Activated T-cell treated with anti-CD3 and anti-CD28 coated beads for 1 hour (primary cell): ENCODE measurements at places on chromosomes 5 and 9.

DNA sequence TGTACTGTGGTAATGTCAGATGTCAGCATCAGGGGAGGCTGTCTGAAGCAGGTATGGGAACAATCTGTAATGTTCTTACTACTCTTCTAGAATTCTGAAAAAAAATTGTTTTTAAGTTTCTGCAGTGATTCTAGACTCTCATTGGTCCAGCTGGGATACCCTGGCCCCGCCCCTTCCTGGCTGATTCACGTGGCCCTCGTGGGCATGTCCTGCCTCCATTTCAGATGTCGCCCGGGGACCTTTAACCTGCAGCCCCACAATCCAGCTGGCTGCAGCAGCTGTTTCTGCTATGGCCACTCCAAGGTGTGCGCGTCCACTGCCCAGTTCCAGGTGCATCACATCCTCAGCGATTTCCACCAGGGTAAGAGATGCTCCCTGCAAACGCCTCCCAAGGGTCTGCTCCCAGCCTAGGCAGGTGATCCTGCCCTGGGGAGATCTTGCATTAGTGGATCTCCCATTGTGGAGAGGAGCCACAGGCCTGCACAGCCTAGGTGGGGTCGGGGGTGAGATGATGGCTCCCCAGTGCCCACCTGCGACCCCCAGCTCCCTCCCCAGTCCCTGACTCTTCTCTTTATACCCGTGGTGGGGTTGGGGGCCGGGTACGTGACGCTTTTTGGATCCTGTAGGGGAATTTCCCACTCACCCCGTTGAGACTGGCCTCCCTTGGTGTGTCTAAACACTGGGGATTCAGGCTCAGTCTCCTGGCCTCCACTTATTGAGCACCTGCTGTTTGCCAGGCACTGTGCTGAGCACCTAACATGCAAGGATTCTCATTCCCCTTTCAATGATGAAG lies 36.5 kb downstream of the LAMC3 start:
- peak; percentile 17 for DNase-seq

- DNase-seq, result no peak
These were observed 96.6 kb downstream of the LHX2 start for GRCh38 chr9:124108216-124108615.

GRCh38 chr9:111114486-111114885 lies 76.2 kb upstream of the LPAR1 start:
- no peak for DNase-seq

DNA sequence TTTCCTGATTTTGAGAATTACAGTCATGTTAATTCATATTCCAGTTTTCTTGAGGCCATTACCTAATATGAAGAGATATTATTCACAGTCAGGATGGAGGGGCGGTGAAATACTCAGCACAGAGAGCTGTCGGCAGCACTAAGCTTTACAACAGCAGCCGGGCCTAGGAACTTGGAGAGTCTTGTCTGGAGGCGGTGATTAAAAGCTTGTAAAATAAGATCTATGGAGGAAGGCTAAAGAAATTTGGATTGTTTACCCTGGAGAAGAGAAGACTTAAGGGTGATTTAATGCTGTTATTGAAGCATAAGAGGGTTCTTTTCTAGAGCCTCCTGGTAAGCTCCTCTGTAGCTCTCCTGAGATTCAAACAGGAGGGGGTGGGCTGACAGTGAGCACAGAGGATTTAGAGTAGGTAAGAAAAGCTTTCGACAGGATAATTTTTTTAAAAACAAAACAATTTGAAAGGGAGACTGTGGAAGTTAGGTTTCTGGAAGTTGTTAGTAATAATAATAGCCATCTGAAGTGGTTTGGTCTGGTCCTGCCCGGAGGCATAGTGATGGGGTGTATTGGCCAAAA lies 406.3 kb upstream of the ADAMTSL1 start:
- DNase-seq, result no peak

DNA sequence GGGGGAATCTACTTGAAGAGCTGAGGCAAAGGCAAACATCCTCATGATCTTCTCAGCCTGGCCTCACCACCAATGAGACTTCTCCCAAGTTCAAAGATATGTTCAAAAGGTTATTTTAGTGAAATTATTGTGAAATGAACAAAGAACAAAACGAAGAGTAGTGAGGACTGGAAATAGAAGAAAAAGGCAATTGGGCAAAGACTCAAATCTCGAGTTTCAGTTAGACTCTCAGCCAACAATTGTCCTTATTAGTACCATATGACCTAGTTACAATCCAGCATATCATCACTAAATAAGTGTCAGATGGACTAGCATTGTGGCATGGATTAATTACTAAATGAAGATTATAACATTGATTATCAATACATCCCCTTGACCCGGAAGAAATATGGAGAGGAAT lies 9.0 kb downstream of the ZNF474 start:
- DNase-seq, result no peak

- DNase-seq, result no peak
These were observed 1.4 kb upstream of the GDNF start for GRCh38 chr5:37841203-37841602.

- DNase-seq, result no peak
These were observed 100.7 kb downstream of the KLF4 start for GRCh38 chr9:107388890-107389289.

DNA sequence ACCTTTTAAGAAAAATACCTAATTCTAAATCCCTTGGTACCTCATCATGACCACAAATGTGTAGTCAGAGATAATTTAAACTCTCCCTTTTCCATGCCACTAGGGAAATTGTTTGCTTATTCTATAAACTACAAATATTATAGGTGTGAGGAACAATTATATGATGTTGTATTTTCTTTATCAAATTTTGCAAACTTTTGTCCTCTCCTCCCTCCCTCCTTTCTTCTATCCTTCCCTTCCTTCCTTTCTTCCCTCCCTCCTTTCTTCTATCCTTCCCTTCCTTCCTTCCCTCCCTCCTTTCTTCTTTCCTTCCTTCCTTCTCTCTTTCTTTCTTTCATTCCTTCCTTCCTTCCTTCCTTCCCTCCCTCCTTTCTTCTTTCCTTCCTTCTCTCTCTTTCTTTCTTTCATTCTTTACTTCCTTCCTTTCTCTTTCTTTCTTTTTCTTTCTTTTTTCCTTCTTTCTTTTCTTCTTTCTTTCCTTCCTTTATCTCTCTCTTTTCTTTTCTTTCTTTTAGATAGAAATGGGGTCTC lies 41.2 kb downstream of the SPZ1 start:
- DNase-seq, result no peak
